ENCODE measurements at places on chromosomes 12 and 14. TPM values are rescaled to one million over a fixed set of nuclear protein-coding genes. Genes with fewer than 3 reads are reported as not detected.

KCNMB4 gene
- total RNA-seq = 0.09 TPM

AKAP3 gene
- total RNA-seq = 2.5 TPM

REM2 gene
- 0.05 TPM for total RNA-seq

BCL11B gene
- 2.6 TPM for total RNA-seq

DHRS2 gene
- total RNA-seq = 1.2 TPM

GPR135 gene
- 1.8 TPM for total RNA-seq

CLEC2A gene
- total RNA-seq = not detected

TEAD4 gene
- 51.2 TPM for total RNA-seq

- no peak overlapping the region for H3K27ac ChIP-seq
- no peaks in the 10 kb centered on the region for H3K4me1 ChIP-seq
- H3K36me3 ChIP-seq = no peaks in the 10 kb centered on the region
- H3K4me3 ChIP-seq = no peak overlapping the region
- H3K27me3 ChIP-seq = no peaks in the 10 kb centered on the region
- DNase-seq = peak; percentile 8
These were observed 57.9 kb upstream of the TMX1 start for GRCh38 chr14:51182131-51182565.

DNA sequence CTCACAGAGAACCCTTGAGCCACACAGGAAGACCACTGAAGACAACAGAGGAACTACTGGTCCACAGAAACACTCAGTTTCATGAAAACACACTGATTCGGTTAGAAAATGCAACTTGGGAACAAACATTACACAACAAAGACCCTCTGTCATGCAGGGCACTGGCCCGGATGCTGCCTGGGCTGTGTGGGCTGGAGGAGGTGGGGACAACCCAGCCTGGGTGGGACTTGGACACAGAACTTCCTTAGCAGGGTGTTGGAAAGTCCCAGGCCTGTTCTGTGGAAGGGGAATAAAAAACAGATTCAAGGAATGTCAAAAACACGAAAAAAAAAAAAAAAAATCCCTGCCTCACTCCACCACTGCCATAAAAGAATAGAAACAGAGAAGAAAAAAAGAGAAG is 181.0 kb downstream of the MON2 start:
- H3K4me1 ChIP-seq = peaks cover 13% of the 10 kb centered on the region
- DNase-seq = no peak
- H3K27me3 ChIP-seq = no peaks in the 10 kb centered on the region

GRCh38 chr12:42525444-42525843 is 64.1 kb downstream of the PRICKLE1 start:
- no peak for DNase-seq
- no peaks in the 10 kb centered on the region for H3K36me3 ChIP-seq
- no peaks in the 10 kb centered on the region for H3K4me1 ChIP-seq
- H3K27ac ChIP-seq = no peak overlapping the region
- H3K27me3 ChIP-seq = no peaks in the 10 kb centered on the region
- no peak overlapping the region for H3K4me3 ChIP-seq

- H3K27ac ChIP-seq = no peak overlapping the region
- peaks cover 5% of the 10 kb centered on the region for H3K36me3 ChIP-seq
- no peaks in the 10 kb centered on the region for H3K27me3 ChIP-seq
- peaks cover 17% of the 10 kb centered on the region for H3K4me1 ChIP-seq
- DNase-seq = no peak
These were observed 88.4 kb upstream of the DYNC1H1 start for GRCh38 chr14:101875727-101876554.

DNA sequence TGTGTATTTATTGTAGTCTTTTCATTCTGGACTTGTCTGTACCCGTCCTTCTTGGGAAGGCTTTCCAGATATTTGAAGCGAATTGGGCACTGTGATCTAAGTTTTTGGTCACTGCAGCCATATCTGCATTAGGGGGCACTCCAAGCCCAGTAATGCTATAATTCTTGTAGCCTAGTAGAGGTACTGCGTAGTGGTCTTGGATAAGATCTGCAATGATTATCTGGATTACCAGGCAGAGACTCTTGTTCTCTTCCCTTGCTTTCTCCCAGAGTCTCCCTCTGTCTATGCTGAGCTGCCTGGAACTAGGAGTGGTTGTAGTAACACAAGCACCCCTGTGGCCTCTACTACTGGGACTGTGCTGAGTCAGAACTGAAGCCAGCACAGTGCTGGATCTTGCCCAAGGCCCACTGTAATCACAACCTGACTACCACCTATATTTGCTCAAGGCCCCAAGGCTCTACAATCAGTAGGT is 30.0 kb downstream of the SLC38A2 start:
- no peaks in the 10 kb centered on the region for H3K27me3 ChIP-seq
- DNase-seq = no peak
- H3K36me3 ChIP-seq = no peaks in the 10 kb centered on the region
- peaks cover 8% of the 10 kb centered on the region for H3K4me1 ChIP-seq
- H3K4me3 ChIP-seq = no peak overlapping the region

- no peaks in the 10 kb centered on the region for H3K27me3 ChIP-seq
- H3K36me3 ChIP-seq = no peaks in the 10 kb centered on the region
These were observed 16.1 kb downstream of the PIGH start for GRCh38 chr14:67583711-67584644.

- peaks cover 19% of the 10 kb centered on the region for H3K4me1 ChIP-seq
- H3K36me3 ChIP-seq = no peaks in the 10 kb centered on the region
- no peak for DNase-seq
- H3K27ac ChIP-seq = no peak overlapping the region
- H3K27me3 ChIP-seq = no peaks in the 10 kb centered on the region
These were observed 16.1 kb upstream of the NUAK1 start for GRCh38 chr12:106154751-106155273.

GRCh38 chr12:79006306-79006705 is 141.7 kb downstream of the SYT1 start:
- no peak for DNase-seq
- H3K27me3 ChIP-seq = no peaks in the 10 kb centered on the region
- no peak overlapping the region for H3K27ac ChIP-seq
- H3K4me3 ChIP-seq = no peak overlapping the region

DNA sequence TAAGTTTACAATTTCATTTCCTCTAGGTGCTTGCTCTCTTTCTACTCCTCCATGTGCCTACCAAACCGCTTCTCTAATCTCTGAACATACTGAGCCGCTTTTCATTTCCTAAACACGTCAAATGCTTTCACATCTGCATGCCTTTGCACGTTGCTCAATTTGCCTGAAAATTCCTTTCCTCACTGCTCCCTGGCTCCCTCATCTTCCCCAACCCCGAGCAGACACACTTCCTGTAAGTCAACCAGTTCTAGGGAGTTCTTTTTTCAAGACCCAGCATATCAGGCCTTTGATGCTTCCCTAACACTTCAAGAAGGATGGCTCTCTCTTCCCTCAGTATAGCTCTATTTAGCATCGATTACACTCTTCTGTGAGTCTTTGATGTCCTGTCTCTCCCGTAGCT is 50.3 kb downstream of the LMO3 start:
- H3K36me3 ChIP-seq = no peaks in the 10 kb centered on the region
- H3K4me3 ChIP-seq = no peak overlapping the region
- DNase-seq = no peak
- no peaks in the 10 kb centered on the region for H3K4me1 ChIP-seq

GRCh38 chr14:61147831-61148549 is 133.1 kb downstream of the TMEM30B start:
- H3K27me3 ChIP-seq = no peaks in the 10 kb centered on the region
- H3K36me3 ChIP-seq = no peaks in the 10 kb centered on the region
- peak; percentile 71 for DNase-seq
- H3K4me3 ChIP-seq = no peak overlapping the region
- H3K27ac ChIP-seq = peak overlapping the region; percentile 87

DNA sequence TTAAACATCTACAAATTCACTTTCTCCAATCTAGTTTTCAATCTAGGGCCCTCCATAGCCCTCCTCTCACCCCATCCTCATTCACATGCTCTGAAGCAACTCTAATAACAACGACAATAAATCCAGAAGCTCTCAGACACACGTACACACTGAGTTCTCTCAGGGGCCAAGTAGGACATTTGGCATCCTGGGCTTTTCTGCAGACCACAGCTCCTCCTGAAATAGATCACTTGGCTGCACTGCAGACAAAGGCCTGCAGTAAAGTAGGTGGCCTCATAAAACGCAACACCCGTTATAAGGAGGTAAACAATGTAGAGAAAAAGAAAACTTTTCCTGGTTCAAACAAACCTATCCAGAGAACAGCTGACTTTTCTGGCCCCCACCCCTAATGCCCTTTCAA is 111.2 kb downstream of the TMTC1 start:
- H3K4me1 ChIP-seq = no peaks in the 10 kb centered on the region
- no peaks in the 10 kb centered on the region for H3K36me3 ChIP-seq
- H3K27me3 ChIP-seq = no peaks in the 10 kb centered on the region
- H3K4me3 ChIP-seq = no peak overlapping the region
- H3K27ac ChIP-seq = no peak overlapping the region

- peaks cover 11% of the 10 kb centered on the region for H3K4me1 ChIP-seq
- H3K27ac ChIP-seq = no peak overlapping the region
- no peaks in the 10 kb centered on the region for H3K27me3 ChIP-seq
- H3K36me3 ChIP-seq = peaks cover 6% of the 10 kb centered on the region
- H3K4me3 ChIP-seq = no peak overlapping the region
These were observed 31.9 kb downstream of the CEP83 start for GRCh38 chr12:94427501-94428381.

GRCh38 chr12:66598079-66598478 is 80.8 kb downstream of the GRIP1 start:
- H3K4me3 ChIP-seq = no peak overlapping the region
- DNase-seq = no peak
- H3K27me3 ChIP-seq = peaks cover 6% of the 10 kb centered on the region
- no peak overlapping the region for H3K27ac ChIP-seq

DNA sequence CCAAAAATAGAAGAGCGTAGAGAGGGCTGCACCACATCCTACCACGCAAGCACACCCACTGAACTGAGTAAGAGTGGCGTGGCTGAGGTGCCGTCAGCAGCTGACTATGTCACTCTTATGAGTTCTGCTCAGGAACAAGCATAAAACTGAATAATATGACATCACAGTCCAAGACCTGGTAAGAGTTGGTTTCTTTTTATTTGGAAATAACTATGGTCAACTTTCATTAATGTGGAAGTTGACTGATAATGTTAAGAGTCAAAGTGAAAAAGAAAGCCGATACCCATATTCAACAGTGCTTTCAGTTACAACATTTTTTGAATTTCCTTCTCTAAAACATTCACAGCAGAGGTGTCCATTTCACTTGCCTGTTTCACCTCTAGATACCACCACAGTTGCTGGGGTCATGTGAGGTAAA is 44.6 kb downstream of the GNS start:
- DNase-seq = no peak
- H3K27ac ChIP-seq = no peak overlapping the region
- H3K36me3 ChIP-seq = peaks cover 23% of the 10 kb centered on the region
- H3K4me3 ChIP-seq = no peak overlapping the region
- peaks cover 5% of the 10 kb centered on the region for H3K4me1 ChIP-seq
- H3K27me3 ChIP-seq = no peaks in the 10 kb centered on the region

GRCh38 chr12:38102197-38102596 is 214.4 kb upstream of the ALG10B start:
- H3K4me3 ChIP-seq = no peak overlapping the region
- DNase-seq = no peak
- H3K27ac ChIP-seq = no peak overlapping the region
- H3K4me1 ChIP-seq = no peaks in the 10 kb centered on the region

DNA sequence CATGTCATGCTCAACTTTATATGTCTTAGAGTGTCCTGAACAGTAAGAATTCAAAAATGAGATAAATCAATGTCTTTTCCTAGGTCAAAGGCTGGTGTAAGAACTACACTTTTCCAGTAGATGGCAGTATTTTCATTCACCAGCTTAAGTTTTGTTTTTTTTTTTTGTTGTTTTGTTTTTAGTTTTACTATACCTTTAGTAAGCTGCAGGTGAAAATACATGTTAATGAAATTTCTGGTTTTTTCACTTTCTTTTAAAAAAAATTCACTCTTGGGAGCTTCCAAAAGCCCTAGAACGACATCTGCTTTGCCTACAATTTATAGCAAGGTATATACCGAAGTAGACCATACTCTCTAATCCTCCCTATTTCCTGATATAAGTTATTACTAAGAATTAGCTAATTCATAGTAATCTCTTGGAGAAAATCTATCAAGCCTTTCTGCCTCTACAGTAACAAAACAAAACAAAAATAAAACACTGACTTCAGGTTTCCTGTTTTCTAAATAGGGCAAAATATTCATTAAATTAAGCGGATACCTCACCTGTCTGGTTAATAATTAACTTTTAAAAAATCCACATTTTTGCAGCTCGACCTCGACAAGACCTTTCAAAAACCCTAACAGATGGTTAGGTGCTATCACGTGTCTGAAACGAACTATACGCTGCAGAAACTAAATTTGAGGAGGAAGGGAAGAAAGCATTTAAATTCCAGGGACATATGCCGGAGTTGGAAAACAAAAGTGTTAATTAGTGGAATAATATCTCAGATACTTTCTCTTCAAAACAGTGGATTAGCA is 2.7 kb upstream of the SAMD4A start:
- peak; percentile 65 for DNase-seq
- peak overlapping the region; percentile 95 for H3K4me3 ChIP-seq
- peaks cover 17% of the 10 kb centered on the region for H3K36me3 ChIP-seq
- peak overlapping the region; percentile 95 for H3K27ac ChIP-seq
- peaks cover 36% of the 10 kb centered on the region for H3K4me1 ChIP-seq
- H3K27me3 ChIP-seq = no peaks in the 10 kb centered on the region

DNA sequence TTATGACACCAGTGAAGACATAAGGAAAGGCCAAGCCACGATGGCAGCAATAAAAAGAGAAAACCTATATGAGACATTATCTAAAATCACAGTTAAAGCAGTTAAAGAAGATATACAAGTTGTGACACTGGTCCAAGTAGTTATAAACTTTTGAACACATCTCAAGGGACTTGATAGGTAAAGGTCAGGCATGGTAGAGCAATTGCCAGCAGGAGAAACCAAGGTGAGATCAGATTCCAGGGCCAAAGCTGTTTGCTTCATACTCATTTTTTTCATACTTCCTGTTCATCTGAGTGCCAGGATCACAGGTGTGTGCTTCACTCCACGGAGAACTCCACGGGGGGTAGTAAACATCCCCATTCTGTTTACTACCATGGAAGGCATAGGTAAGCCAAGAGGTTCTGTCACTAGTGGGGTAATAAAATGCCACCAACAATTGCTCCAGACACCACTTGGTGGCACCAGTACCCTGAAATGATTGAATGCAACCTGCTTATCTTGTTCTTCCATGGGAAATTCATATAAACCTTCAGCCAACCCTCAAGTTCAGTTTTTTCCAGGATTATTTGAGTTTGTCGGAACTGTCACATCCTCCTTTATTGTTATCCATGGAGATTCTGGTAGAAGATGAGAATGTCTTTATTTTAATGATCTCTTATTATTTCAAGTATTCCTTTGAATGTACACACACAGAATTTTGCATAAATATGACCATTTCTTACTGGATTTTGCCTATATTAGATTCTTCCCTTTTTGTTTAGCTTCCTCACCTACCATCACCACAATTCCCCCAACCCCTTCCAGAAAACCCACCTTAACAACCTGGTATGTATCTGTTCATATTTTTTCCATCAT is 59.2 kb upstream of the TSPAN8 start:
- no peak for DNase-seq
- no peak overlapping the region for H3K27ac ChIP-seq
- H3K4me1 ChIP-seq = no peaks in the 10 kb centered on the region
- no peaks in the 10 kb centered on the region for H3K27me3 ChIP-seq
- H3K36me3 ChIP-seq = no peaks in the 10 kb centered on the region

Data from SJSA1 (cell line).